ENCODE measurements at places on chromosomes 1 and 21.

- no peak for DNase-seq
Measured at GRCh38 chr1:116503546-116504307, 67.1 kb downstream of the CD58 start.

DNA sequence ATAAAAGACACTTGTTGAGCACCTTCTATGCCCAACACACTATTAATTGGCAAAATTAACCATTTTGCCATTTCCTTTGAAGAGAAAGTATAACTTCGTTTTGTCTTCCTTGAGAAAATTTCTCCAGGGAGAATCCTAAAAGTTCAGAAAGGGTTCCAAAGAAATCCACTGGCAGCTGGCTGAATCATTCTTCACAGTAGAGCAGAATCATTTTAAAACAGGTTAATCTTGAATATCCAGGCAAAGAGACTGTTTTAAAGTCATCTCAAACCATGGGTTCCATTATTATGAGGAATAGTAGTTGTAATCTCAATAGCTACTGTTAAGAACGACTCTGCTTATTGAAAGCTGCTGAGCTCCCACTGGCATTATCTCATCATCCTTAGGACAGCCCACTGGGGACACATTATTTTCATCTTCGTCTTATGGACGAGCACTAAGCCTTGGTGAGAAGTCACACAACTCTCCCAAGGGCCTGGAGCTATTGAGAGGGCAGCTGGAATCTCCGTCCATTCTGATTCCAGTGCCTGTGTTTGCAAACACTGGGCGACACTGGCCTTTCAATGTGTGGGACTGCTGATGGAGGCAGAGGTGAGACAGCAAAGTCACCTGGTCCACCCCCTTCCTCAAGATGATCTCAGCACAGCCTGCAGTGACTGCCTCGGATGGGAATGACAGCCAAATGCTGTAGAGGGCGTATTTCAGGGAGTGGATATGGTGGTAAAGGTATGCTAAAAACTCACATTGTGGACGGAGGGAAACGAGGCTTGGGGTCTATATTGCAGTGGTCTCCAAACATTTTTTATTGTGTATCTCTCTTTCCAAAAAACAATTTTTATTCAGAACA is 15.3 kb upstream of the PGBD5 start:
- DNase-seq = no peak

- DNase-seq = no peak
Measured at GRCh38 chr1:214467078-214467585, 84.3 kb downstream of the PTPN14 start.

GRCh38 chr1:182192966-182193365 is 131.5 kb upstream of the ZNF648 start:
- DNase-seq = no peak

GRCh38 chr1:232101231-232101630 is 474.6 kb downstream of the DISC1 start:
- no peak for DNase-seq

DNA sequence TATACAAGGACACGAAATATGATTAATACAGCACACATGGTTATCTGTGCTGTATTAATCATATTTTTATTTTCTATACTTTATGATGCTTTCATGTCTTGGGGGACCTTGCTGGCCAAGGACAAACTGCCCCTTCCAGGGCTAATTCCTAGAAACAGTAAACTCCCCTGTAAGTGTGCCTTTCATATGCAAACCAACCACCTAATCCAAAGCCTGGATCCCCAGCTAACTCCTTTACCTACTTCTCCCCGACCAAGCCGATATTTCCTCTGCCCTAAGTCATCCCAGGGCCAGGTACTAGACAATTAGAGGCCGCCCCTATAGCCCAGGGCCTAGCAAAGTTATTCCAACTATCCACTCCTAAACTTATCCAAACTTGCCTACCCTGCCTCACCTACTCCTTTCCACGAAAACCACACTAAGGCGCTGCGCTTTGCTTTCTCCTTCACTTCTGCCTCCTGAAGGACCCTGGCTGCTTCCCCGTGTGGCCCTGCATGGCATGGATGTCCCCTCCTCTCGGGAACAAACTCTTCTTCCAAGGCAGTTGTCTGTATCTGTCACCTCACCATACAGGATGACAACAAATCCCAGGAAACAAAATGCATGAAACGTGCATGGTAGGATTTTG is 10.2 kb downstream of the SH3BP5L start:
- no peak for DNase-seq

- no peak for DNase-seq
Measured at GRCh38 chr1:101532377-101532776, 295.6 kb downstream of the S1PR1 start.

GRCh38 chr21:45887788-45888187 is 93.8 kb upstream of the COL6A1 start:
- no peak for DNase-seq

GRCh38 chr1:59967141-59967697 is 40.6 kb upstream of the CYP2J2 start:
- no peak for DNase-seq

GRCh38 chr21:28220680-28221079 is 772.0 kb downstream of the LTN1 start:
- DNase-seq = no peak

DNA sequence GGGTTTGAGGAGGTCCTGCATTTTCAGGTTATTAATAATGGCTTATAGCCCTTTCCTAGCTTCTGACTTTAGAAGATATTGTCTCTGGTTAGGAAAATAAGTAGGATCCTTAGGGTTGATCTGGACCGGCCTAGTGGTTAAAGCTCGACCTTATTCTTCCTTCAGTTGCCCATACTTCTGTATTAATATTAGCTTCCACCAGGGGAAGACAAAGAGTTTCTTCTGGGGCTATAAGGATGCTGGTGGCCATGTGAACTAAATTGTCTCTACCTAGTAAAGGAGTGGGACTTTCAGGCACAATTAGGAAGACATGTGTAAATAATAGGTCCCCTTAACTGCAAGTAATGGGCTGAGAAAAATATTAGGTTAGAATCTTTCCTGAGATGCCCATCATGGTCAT is 20.6 kb upstream of the FCGR2A start:
- DNase-seq = no peak

GRCh38 chr1:162351246-162351842 is 25.3 kb downstream of the SPATA46 start:
- no peak for DNase-seq

DNA sequence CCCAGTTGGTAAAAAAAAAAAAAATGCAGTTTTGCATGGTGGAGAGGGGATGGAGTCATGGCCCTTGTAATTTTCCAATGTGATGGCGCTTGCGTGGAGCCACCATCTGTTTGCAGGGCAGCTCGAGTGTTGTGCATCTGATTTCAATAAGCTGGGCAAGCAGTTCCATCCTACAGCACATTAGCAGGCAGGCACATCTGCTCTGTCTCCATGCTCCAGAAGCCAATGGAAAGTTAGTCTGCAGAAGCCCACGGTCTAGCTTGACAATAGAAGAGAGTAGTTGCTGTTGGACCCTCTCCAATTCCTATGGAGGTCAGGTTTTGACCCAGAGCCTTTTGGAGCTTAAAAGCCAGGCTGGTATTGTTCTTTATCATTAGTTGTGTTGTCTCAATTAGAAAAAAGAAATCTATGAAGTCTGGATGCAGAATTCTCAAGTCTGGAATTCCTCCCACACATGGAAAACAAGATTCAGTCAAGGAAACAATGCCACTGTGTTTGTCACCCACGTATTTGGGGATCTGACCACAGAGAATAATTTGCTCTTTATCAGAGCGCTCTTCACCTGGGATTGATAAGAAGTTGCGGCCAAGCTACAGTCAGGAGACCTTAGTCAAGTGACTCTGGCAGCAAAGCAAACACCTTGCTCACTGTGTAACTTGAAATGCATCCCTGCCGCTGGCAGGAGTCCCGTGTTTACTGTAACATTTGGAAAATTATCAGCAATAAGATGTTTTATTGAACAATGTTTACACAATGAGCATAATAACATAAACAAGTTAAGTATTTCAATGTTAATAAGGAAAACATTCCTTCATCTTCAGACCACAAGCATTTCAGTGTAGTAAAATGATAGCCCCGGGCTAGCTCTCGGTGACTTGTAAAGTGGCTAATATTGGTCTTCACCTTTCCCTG is 20.7 kb downstream of the NGF start:
- DNase-seq = no peak

- no peak for DNase-seq
Measured at GRCh38 chr1:160325252-160325651, 17.8 kb downstream of the COPA start.

- no peak for DNase-seq
Measured at GRCh38 chr1:25567710-25568089, 24.3 kb downstream of the LDLRAP1 start.

DNA sequence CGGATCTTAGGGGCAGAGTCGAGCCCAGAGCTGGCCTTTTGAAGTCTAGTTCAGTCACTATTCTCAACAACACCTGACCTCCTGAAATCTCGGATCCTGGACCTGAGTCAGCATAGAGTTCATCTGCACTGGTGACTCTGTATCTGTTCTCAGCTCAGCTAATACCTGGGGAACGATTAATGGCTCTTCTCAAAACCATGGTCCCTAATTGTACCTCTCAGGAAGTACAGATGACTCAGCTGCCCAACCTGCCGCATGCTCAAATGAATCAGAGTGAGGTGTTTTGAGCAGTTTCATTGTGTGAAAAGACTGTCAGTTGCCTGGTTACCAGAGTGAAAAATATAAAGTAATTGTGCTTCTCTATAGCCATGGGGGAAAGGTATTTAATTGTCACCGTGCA is 89.2 kb downstream of the SLC35F3 start:
- no peak for DNase-seq

GRCh38 chr1:171754353-171754705 is 12.5 kb upstream of the VAMP4 start:
- DNase-seq = no peak

DNA sequence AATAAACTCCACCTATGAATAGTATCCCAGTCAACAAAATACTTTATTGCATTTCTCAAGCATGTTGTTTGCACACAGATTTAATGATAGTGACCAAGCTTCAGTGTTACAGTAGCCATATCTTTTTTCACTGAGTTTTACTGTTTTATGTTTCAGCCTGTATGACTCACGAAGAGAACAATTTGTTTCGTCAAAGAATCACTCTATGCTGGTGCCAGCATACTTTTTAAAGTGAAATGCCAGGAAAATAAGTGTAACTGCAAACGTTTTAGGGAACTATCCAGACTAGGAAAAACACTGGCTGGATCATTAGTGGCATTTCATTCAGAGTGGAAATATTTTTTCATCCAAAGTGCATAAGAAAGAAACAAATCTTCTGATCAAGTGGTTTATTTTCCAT is 210.8 kb downstream of the COL11A1 start:
- no peak for DNase-seq

DNA sequence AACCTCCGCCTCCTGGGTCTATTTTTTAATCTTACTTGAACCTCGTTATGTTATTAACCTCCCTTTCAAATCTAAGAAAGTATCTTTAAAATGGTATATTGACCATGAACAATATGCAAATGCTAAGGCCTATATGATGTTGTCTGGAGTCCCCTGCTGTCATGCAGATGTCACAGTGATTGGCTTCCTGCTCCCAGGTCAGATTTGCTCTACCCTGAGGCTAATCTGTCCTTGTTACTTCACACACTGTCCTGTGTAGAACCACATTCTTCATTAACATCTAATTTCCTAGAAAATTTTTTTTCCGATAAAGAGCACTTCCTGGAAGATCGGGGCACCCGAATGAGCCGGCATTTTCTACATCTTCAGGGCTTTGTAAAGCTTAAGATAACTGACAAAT is 306.6 kb downstream of the MRPL39 start:
- DNase-seq = no peak

GRCh38 chr21:17506951-17507350 is 5.9 kb upstream of the CXADR start:
- DNase-seq = no peak

DNA sequence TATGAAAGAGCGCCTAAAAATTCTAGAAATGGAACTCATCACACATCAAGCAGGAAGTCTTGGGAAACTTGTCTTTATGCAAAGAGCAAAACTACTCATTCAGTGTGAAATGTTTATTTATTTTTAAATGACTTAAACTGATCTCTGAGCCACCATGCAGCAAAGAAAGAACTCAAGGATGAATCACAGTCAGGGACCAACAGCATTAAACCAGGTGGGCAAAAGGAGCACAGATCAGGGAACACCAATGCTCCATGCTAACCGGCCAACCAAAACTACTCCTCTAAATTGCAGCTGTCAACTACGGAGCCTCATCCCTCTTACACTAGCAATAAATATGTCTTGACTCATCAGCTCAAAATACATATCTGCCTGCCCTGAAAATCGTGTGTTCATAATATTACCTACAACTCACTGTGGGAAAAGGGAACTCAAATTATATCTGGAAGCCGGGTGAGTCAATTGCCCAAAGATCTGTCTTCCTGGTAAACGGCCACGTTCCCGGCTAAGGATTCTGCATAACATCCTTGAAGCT is 129.2 kb downstream of the PTPN14 start:
- no peak for DNase-seq

- DNase-seq = no peak
Measured at GRCh38 chr1:152348447-152348846, 11.4 kb downstream of the FLG2 start.

DNA sequence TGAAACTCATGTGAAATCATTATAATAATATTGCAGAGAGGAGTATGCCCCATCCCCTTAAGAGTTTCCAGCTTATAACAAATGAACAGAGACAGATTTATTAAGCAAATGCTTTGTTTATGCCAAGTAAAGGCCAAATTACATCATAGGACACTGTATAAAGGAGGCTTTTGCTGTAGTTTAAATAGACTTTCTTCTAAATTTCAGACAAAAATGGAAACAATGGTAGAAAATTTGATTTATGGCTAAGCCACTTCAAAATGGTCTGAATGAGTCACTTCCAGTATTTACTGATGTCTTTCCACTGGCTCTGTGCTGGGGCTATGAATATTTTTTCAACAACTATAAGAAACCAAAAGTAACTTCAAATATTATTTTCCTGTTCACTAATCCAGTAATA is 81.1 kb upstream of the ST6GALNAC5 start:
- DNase-seq = no peak

DNA sequence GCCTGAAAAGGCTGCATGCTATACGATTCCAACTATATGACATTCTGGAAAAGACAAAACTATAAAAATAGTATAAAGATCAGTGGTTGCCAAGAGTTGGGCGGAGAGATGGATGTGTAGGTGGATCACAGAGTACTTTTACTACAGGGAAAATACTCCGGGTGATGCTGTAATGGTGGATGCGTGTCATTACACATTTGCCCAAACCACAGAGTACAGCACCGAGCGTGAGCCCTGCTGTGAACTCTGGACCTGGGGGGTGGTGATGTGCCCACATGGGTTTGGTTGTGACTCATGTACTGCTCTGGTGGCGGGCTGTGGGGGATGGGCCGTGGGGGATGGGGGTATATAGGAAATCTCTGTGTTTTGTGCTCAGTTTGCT is 162.7 kb upstream of the COL6A1 start:
- DNase-seq = peak; percentile 74

DNA sequence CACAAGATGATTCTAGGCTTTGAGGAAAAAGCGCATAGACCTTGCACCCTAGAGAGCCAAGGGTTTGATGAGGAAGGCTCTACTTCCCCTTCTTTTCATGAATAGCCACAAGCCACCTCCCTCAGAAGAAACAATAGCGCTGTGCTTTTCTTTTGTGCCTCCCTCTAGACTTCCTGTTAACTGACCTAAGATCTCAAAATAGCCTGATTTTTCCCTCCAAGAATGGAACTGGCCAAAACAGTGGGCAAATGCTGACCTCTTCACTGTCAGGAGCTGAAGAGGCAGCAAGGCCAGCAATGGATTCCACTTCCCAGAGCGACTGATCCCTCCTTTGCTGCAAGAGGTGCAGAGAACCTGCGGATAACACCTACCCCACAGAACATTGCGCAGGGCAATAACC is 362.8 kb downstream of the KCNH1 start:
- DNase-seq = no peak
